NCI-H1105 treated with DMSO at 0.1 percent for 48 hours (cell line): ENCODE measurements at places on chromosomes 5 and 9.

DNA sequence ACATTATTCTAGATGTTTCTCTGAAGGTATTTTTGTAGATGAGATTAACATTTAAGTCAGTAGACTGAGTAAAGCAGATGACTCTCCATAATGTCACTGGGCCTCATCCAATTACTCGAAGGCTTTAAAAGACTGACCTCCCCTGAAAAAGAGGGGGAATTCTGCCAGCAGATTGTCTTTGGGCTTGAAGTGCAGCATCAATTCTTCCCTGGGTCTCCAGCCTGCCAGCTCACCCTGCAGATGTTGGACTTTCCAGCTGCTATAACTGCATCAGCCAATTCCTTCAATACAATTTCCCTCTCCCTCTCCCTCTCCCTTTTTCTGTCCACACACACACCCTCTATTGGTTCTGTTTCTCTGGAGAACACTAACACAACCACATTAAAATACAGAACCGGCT, 472.8 kb downstream of the SPOCK1 start:
- no peak for DNase-seq

GRCh38 chr9:2477755-2478154, 143.8 kb upstream of the VLDLR start:
- DNase-seq, result no peak

GRCh38 chr5:142432369-142432863, 107.6 kb upstream of the SPRY4 start:
- peak; percentile 68 for DNase-seq

DNA sequence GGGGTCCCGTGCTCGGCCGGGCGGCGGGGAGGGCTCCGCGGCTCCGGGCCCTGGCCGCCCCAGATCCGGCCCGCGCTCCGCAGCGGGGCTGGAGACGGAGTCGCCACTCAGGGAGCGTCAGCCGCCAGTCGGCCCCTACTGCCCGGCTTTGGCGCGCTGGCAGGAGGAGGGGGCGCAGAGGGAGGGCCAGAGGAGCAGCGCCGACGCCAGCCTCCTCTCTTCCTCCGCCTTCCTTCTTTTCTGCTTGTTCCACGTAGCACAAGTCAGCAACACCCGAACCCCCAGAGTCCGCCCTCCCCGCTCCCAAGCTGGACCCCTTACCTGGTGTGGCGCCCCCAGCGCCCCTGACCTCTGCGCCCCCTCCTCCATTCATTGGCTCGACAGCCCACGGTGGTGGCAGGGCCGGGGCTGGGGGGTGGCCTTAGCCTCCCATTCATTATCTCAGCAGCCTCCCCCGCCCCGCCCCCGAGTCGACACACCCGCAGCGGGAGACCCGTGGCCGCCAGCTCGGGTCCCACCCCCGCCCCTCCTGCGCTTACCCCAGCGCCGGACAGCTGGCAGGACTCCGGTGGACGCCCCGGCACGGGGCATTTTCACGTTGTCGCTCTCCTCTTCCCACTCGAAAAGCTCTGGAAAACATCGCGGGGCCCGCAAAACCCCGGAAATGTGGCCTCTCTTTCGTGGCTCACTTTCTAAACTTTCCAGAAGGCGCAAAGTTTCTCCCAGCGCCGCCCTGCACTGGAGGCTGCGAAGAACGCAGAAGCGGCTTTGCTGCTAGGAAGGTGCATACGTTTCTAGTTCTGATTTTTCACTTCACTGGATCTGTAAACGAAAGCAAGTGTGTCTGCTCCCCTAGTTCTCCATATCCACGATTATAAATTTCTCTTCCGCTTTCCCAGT, at the start of gene LPAR1:
Gene LPAR1 (minus strand): TSS at position 140 of the 900 bp plus-strand sequence. CDS start 66,353 bp downstream, outside the sequence.
- no peak for DNase-seq

DNA sequence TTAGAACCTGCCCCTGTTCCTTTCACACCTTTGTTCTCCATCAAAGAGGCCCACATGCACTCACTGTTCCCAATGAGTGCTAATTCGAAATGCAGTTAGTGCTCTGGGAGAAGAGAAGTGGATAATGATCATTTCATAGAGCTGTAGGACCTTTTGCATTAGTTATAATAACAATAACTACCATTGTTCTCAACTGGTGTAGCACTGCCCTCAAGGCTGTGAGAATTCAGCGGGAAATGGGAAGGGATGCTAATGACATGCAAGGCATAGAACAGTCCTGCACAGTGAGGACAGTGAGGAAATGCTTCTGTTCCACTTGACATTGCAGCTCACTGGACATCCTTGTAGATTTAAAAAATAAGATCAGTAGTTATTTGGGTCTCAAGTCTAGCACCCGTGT, 187.4 kb downstream of the FBXL7 start:
- DNase-seq, result no peak

DNA sequence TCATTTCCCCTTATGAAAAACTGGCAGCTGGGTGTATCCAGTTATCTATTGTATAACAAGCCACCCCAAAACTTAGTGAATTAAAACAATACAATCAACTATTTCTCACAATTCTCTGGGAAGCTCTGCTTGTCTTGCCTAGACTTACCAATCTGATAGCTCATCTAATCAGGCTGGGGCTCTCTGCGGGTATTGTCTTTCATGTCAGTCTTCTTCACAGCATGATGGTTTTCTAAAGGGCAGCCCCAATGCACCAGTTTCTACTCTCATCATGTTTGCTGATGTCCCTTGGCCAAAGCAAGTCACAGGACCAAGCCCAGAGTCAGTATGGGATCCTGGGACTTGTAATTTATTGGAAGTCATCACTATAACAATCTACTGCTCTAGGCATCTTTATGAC, 433.5 kb downstream of the KIAA0825 start:
- no peak for DNase-seq

DNA sequence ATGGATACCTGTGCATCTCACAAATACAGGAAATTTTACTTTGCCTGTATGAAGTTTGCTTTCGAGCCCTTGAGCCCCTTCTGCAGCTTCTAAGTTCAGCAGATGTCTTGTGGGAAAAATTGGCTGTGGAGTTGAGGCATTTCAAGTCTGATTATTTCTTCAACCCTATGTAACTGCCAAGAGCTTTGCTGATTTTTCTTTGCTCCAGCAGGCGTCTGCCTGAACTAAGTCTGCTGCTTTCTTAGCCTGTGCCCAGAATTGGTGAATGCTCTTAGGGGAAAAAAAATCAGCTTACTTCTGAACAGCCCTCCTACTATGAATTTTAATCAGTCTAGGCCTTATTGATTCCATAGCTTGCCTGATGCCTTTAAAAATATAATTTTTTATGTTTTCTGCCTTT, 41.2 kb downstream of the RIC1 start:
- no peak for DNase-seq

DNA sequence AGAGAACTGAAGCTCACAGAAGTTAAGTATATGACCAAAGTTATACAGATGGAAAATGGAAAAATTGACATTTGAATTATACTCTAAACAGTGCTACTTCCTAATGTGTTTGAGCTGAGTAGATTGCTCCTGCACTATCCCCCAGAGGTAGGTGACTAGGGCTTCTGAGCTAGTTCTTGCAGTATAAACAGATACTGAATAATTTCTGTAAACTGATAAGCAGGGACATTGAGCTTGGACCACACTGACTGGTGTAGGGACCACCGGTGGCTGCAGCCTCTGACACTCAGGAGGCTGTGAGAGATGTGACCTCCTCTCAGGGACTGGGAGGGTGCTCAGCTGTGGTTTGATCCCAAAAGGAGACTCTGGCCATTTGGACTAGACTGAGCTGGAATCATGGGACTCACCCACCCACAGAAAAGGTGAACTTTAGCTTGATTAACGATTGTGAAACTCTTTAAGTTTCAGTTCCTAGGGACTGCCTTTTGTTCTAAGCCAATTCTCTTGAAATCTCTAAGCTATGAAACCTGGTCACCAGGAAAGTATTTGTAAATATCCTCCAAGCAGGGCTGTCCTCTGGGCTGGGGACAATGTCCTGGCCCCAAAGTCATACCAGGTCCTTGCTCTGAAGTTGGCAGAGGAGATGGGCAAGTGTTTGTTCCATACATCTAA, 291.5 kb downstream of the SEC61B start:
- no peak for DNase-seq

DNA sequence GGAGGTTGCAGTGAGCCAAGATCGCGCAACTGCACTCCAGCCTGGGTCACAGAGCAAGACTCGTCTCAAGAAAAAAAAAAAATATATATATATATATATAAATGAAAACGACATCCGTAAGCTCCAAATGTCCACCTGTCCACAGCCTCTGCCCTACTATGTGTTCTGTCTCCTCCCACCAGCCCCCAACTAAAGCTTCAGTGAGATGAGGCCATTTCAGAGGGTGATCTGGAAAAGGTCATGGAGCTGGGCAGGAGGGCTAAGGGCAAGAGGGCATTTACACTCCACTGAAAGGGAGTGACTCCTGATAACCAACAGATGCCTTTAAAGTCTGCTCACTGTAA, 2.4 kb downstream of the SPRY4 start:
- no peak for DNase-seq

DNA sequence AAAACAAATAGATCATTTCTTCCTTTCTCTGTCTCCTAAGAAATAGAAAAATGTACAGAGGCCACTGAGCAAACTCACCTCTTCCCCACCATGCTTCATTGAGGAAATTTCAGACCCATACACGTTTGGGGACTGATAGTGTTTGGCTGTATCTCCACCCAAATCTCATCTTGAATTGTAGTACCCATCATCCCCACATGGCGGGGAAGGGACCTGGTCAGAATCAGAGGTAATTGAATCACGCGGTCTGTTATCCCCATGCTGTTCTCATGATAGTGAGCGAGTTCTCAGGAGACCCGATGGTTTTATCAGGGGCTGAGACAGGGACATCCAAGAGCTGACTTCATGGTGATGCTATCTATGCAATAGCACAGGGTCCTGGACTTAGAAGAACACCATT, 1655.8 kb downstream of the MAT2B start:
- DNase-seq, result no peak

DNA sequence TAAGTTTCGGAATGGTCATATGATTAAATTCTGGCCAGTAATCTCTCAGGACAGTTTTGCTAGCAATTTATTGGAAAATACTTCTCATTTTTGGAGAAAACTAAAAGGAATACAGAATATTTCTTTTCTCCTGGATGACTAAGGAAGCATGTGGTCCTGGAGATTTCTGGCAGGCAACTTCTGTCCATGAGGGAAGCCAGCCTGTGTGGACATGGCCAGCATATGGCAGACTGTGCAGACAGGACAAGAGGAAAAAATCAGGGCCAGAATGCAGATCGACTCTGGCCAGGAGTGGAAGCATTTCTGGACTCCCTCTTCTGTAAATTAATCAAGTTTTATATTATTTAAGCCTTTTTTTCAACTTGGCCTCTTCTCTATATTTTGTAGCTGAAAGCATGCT, 100.4 kb upstream of the CDH18 start:
- DNase-seq, result no peak

- DNase-seq, result no peak
Measured at GRCh38 chr5:123421773-123422172, 1.4 kb downstream of the CEP120 start.

DNA sequence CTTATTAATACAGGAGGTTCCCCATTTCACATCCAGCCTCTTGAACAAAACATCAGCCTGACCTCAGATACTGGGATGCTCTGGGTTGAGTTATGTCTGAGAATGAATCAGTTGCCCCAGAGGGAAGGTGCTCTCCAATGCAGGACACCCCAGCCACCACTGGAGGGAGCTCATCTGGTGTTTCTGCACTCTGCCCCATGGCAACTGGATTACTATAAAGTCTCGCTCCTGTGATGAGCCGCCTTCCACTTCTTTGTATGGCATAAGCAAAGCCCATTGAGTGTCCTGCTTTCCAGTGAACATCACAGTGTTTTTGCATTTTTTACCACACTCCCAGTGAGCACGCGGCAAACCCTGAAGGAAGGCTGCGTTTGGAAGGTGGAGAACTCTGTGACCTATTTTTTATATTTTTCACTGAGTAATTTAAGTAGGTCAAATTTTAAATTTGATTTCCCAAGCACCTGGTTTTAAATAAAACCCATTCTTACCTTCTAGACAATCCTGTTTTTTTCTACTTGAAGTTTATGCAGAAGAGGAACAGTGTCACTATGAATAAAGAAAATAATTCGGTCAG, 176.9 kb upstream of the WWC1 start:
- peak; percentile 6 for DNase-seq

DNA sequence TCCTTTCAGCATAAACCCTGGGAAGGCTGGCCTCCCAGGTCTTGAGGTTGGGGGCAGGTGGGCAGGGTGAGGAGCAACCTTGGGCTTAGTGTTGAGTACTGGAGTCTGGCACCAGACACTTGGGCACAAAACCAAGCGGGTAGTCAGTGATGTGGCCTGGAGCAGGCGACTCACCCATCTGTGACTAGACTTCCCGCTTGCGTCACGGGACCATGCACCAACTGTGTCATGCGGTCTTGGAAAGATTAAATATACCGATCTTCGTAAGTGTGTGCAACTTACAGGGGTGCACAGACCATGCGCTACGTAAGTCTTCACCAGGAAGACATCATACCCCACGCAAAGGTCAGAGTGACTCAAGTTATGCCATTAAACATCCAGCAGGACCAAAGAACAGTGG, 304.4 kb upstream of the IRX4 start:
- DNase-seq, result no peak

DNA sequence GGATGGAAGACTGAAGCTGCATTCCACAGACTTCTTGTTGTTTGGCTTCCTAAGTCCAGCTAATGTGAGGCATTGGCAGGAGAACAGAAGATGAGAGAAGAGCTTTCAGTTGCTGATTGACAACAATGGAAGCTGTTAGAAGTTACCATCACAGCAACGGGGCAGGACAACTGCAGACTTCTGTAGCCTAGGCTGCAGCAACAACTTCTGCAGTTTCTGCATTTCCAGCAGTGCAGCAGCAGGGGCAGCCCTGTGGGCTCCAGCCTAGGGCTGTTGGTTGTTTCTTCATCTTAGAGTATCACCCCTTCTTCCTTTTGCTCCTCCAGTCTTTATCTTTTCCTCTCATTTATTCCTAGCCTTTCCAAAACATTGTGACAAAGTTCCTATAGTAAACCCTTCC, 528.8 kb upstream of the PTGER4 start:
- no peak for DNase-seq

- DNase-seq, result peak; percentile 2
Measured at GRCh38 chr9:18520416-18521047, 46.6 kb downstream of the ADAMTSL1 start.

GRCh38 chr9:99071313-99072039, 33.4 kb upstream of the TGFBR1 start:
- DNase-seq, result no peak

GRCh38 chr5:31911291-31912265, 262.5 kb downstream of the GOLPH3 start:
- DNase-seq, result no peak

DNA sequence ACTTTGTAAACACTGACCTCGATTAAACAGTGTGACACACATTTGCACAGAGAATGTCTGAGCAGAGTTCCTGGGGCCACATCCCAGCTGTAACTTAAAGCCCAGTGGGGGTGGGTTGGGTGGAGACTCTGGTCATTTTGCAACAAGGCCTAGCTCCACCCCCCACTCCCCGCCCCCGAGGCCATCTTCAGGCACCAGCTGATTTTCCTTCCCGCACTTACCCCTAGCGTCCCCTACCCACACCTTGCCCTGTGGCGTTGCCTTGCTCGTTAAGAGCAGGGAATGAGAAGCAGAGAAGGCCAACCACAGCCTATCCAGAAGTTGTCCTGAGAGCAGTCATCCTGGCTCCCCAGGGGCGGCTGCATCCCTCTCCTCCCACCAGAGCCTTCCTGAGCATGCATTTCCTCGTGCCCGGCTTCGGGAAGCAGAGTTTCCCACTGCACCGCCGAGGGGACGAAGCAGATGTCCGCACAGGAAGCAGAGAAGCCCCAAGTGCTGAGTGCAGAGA, 101.7 kb upstream of the SARDH start:
- no peak for DNase-seq
